ENCODE measurements at places on chromosomes 1 and 21. TPM values are rescaled to one million over a fixed set of nuclear protein-coding genes. Genes with fewer than 3 reads are reported as not detected.

CYP4A22 gene
- not detected for total RNA-seq

KLHDC8A gene
- not detected for total RNA-seq

GJA9 gene
- total RNA-seq: not detected

RFX5 gene
- 37.8 TPM for total RNA-seq

PRR9 gene
- not detected for total RNA-seq

ANKRD65 gene
- not detected for total RNA-seq

MIXL1 gene
- total RNA-seq: not detected

G0S2 gene
- 0.36 TPM for total RNA-seq

OR2W3 gene
- 0.54 TPM for total RNA-seq

ASPM gene
- 27.8 TPM for total RNA-seq

SLC25A34 gene
- under 0.01 TPM for total RNA-seq

RSPH1 gene
- total RNA-seq: not detected

All from IMR-90 (cell line).